ENCODE measurements at places on chromosomes 5 and 9. TPM values are rescaled to one million over a fixed set of nuclear protein-coding genes. Genes with fewer than 3 reads are reported as not detected.

The ANAPC2 gene
- 18.7 TPM for total RNA-seq

The NDUFS4 gene
- total RNA-seq, result 79.7 TPM

DNA sequence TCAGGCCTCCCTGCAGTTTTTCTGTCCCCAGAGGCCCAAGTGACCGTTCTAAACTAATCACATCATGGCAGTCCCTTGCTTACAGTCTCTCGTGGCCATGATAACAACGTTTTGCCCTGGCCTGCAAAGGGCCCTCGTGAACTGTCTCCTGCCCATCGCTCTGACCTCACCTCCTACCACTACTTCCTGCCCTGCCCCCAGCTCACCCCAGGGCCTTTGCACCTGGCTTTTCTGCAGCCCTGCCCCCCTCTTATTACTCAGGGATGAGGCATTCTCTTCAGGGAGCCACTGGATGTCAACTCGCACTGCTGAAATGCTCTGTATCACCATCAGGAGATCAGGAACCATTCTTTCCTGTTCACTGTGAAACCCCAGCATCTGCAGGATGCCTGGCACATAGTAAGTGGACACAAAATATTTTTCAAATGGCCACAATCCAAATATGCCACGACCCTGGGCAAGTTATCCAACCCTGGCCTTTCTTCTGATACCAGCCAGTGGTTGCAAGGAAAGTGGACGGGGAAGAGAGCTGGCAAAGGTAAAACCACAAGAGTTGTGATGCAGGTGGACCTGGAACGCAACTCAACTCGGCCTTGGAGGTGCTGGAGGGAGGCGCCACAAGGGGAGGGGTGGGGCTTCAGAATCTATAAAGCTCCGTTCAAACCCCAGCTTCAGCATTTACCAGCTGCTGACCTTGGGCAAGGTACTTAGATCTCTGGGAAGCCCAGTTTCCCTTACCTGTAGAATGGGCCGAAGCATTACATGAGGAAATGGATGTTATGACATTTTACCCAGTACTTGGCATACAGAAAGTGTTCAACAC lies 1.7 kb downstream of the SNCB start:
- H3K36me3 ChIP-seq, result no peaks in the 10 kb centered on the region
- H3K27ac ChIP-seq, result no peak overlapping the region
- H3K27me3 ChIP-seq, result peaks cover 41% of the 10 kb centered on the region
- no peak for DNase-seq
- peaks cover 21% of the 10 kb centered on the region for H3K4me1 ChIP-seq

DNA sequence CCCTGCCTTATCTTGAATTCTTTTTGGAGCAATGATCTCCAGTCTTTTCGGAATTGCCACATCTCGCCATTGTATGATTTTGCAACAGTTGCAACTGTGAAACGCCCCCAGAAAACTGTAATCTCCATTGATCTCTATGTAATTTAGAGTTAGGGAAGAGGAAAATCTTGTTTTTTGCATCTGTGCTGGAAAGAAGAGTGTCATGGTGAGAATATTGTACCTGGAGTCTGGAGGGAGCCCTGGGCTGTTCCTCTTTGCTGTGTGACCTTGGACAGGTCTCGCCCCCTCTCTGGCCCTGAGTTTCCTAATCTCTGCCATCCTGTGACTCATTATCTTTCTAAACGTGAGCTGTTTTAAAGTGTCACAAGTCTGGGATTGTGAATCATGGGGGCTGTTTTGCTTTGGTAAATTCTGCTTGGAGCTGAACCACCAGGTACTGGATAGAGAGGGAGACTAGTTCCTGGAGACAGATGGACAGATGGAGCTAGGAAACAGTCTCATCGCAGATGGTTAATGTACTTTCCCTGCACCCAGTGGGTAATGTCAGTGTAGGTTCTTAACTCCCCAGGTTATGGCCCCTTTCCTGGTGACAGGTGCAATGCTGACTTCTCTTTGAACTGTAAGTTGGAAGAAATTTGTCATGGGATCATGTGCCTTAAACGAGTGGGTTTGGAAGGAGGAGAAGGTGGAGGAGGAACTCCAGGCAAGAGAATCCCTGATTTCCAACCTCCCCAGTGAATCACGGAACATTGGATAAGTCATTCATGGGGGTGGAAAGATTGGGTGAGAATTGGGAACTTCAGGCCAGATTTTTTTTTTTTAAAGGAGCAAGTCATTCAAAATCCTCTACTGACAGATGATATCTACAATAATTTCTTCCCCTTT lies 19.6 kb downstream of the PPARGC1B start:
- no peak for DNase-seq
- peaks cover 40% of the 10 kb centered on the region for H3K4me1 ChIP-seq
- H3K27me3 ChIP-seq, result no peaks in the 10 kb centered on the region
- no peaks in the 10 kb centered on the region for H3K36me3 ChIP-seq
- H3K4me3 ChIP-seq, result no peak overlapping the region

The GNG10 gene
- total RNA-seq, result 83.1 TPM

The PCDHB12 gene
- 2.2 TPM for total RNA-seq

The FGD3 gene
- 5.1 TPM for total RNA-seq

- H3K27me3 ChIP-seq, result no peaks in the 10 kb centered on the region
- peaks cover 19% of the 10 kb centered on the region for H3K4me1 ChIP-seq
- H3K4me3 ChIP-seq, result no peak overlapping the region
- DNase-seq, result peak; percentile 31
Observed at GRCh38 chr9:81387360-81388106, 301.8 kb downstream of the TLE1 start.

DNA sequence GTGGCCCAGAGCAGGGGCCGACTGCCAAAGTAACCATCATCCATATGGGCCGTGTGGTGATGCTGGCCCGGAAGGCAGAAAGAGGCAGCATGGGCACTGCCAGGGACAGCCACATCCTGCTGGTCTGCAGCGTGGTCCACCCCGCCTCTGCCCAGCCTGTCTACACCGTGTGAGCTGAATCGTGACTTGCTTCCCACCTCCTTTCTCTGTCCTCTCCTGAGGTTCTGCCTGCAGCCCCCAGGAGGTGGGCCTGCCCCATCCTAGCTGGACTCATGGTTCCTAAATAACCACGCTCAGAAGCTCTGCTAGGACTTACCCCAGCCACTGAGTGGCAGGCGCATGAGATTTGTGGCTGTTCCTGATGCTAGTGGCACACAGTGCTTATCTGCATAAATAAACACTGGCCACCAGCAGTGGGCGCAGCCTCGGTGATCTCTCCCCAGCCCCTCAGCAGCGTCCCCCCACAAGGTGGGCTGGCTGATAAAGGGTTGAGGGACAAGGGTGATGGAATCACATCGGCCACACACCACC lies 22.6 kb upstream of the SUSD3 start:
- H3K4me1 ChIP-seq, result peaks cover 4% of the 10 kb centered on the region
- H3K4me3 ChIP-seq, result no peak overlapping the region
- H3K36me3 ChIP-seq, result no peaks in the 10 kb centered on the region
- no peaks in the 10 kb centered on the region for H3K27me3 ChIP-seq
- no peak for DNase-seq
- no peak overlapping the region for H3K27ac ChIP-seq

GRCh38 chr5:172727551-172727950 lies 43.4 kb downstream of the DUSP1 start:
- H3K27ac ChIP-seq, result no peak overlapping the region
- no peak overlapping the region for H3K4me3 ChIP-seq
- DNase-seq, result no peak
- no peaks in the 10 kb centered on the region for H3K27me3 ChIP-seq
- no peaks in the 10 kb centered on the region for H3K36me3 ChIP-seq

GRCh38 chr5:73442996-73443627 lies 5.5 kb downstream of the FOXD1 start:
- H3K4me3 ChIP-seq, result no peak overlapping the region
- no peaks in the 10 kb centered on the region for H3K27me3 ChIP-seq
- H3K4me1 ChIP-seq, result peaks cover under 1% of the 10 kb centered on the region
- DNase-seq, result no peak

The SIT1 gene
- 0.83 TPM for total RNA-seq

DNA sequence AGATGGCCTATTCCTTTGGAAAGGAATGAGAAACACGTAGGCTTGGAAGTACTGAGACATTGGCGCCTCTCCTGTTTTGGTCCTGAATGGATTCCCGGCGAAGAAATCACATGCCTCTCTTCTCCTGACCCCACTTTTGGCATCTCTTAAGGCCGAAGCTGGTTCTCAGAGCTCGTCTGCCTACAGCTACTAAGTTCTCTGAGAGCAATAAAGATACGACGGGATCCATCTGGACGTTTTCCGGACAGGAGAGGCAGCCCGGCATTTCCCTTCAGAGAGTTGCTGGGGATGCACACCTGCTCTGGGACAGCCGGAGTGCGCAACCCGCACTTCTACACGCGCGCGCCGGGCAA lies 336.8 kb upstream of the PUM3 start:
- peaks cover 18% of the 10 kb centered on the region for H3K27me3 ChIP-seq
- no peak overlapping the region for H3K27ac ChIP-seq
- DNase-seq, result peak; percentile 86
- H3K36me3 ChIP-seq, result no peaks in the 10 kb centered on the region
- peaks cover 13% of the 10 kb centered on the region for H3K4me1 ChIP-seq

DNA sequence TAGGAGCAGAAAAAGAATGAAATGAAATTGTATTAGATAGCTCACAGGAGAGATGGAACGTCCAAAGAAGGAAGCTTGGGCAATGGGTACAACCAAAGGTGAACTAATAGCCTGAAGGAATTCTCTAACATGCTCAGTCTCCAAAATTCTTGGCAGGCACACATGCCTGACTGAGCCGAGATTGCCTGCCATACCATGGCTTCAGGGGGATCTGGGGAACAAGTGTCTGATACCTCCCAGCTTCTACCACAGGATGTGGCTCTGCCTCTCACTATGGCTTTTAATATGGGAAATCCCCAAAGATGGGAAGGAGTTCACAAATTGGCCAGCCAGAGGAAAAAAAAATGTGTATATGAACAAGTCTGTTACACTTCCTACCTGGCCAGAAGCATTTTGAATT lies 3.6 kb upstream of the PALM2AKAP2 start:
- DNase-seq, result no peak
- H3K27ac ChIP-seq, result no peak overlapping the region
- H3K4me1 ChIP-seq, result peaks cover 30% of the 10 kb centered on the region
- H3K4me3 ChIP-seq, result no peak overlapping the region
- H3K36me3 ChIP-seq, result no peaks in the 10 kb centered on the region
- H3K27me3 ChIP-seq, result peaks cover 21% of the 10 kb centered on the region

GRCh38 chr9:128006332-128006996 lies 25.7 kb upstream of the EEIG1 start:
- H3K4me1 ChIP-seq, result peaks cover 13% of the 10 kb centered on the region
- no peaks in the 10 kb centered on the region for H3K27me3 ChIP-seq
- no peak overlapping the region for H3K27ac ChIP-seq
- no peak for DNase-seq
- H3K4me3 ChIP-seq, result no peak overlapping the region

- no peaks in the 10 kb centered on the region for H3K27me3 ChIP-seq
- H3K4me1 ChIP-seq, result no peaks in the 10 kb centered on the region
- DNase-seq, result no peak
- H3K36me3 ChIP-seq, result no peaks in the 10 kb centered on the region
- no peak overlapping the region for H3K4me3 ChIP-seq
Observed at GRCh38 chr5:6201631-6202030, 176.7 kb downstream of the MED10 start.

DNA sequence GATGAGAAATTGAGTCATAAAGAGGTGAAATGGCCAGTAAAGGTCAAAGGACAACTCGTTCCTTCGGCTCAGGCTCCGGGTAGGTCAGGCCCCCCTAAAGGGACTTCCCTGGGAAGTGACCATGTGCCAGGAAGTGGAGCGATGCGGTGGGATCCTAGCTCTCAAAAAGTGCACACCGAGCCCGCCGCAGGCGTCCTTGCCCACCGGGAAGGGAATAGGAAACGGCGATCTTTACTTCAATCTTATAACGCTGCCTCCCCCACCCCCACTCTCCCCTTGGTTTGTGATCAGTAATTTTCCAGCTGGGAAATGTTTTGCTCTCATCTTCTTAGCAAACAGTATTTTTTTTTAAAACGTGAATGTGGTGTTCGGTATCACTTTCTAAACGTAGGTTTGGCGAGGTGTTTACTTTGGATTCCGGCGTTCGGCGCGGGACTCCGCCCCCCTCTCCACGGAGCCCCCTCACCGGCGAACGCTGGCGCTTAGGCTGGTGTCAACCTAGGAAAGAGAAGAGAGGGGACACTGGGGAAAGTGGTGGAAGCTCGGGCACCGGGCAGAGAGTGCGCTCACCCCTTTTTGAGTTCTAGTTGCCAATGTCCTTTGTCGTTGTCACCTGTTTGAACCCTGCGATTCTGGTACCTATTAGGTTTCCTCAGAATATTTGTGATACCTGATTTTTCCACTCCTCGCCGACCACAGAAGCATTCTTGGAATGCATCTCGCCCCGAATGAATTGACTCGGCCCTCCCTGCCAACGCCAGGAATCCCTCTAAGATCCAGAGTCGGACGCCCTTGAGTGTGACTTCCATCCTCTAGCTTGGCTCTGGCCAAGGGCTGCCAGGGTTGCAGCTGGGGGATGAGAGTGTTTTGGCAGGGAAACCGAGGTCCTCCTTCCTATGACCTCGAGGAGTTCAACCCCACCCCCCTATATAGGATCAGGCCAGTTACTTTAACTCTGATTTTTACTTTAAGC lies 1.8 kb upstream of the KLF4 start:
- DNase-seq, result no peak
- peak overlapping the region; percentile 80 for H3K4me3 ChIP-seq
- H3K36me3 ChIP-seq, result no peaks in the 10 kb centered on the region
- peak overlapping the region; percentile 95 for H3K27ac ChIP-seq
- H3K4me1 ChIP-seq, result peaks cover 39% of the 10 kb centered on the region

DNA sequence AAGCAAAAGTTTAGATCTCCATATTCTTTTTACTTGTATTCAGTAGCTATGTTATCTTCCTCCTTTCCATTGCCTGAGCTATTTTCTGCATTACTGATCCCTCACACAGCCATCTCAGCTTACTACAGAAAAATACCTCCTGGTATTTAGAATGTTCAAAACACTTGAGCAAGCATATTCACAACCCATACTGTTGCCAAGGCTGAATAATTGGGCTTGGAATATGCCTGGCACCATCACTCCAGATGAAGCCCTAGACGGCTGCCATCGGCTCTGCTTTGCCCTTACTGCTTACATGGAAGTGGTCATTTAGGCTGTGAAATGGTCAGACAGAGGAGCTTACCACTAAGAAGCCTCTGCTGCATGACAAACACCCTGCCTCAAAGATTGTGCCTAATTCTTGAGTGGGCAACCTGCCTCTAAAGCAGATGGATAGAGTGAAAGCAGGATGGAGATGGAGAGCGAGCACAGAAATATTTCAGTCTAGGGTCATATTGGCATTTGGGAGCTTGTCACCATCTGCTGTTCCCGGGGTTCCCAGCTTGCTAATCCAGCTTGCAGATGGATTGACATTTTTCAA lies 92.5 kb upstream of the TAS2R1 start:
- H3K4me3 ChIP-seq, result no peak overlapping the region
- DNase-seq, result no peak
- no peak overlapping the region for H3K27ac ChIP-seq
- H3K4me1 ChIP-seq, result no peaks in the 10 kb centered on the region

DNA sequence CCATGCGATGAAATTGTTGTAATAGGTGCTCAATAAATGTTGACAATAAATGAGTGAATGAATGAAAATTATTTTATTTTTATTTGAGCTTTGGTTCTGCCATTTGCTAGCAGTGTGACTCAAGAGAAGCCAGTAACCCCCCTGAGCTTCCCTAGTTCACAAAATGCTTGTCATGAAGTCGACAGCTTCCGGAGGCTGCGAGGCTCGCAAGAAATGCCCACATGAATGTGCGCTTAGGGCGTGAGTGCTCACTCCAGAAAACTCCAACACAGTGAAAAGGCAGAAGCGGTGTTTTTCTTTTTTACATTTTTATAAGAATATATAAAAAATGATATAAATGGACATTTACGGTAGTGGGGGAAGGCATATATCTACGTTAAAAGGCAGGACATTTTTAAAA lies 26.5 kb downstream of the CDKN2A start:
- no peak for DNase-seq
- peaks cover 33% of the 10 kb centered on the region for H3K4me1 ChIP-seq
- H3K27ac ChIP-seq, result no peak overlapping the region
- H3K4me3 ChIP-seq, result no peak overlapping the region

The PTPN3 gene
- total RNA-seq, result 2.0 TPM
